Stimulated activated CD4-positive, alpha-beta T cell treated with anti-CD3 and anti-CD28 coated beads, Interleukin-1b, Interleukin-23, amount 100 ng/mL, for 4 hours (primary cell): ENCODE measurements at places on chromosomes 1 and 21.

GRCh38 chr1:70295749-70296148 lies 58.8 kb downstream of the ANKRD13C start:
- DNase-seq = no peak

- no peak for DNase-seq
Observed at GRCh38 chr1:222443566-222443965, 104.3 kb downstream of the HHIPL2 start.

- DNase-seq = peak; percentile 83
Observed at GRCh38 chr1:10960411-10961299, 51.8 kb upstream of the TARDBP start.

GRCh38 chr1:224544346-224545110 lies 71.6 kb upstream of the CNIH3 start:
- DNase-seq = no peak

DNA sequence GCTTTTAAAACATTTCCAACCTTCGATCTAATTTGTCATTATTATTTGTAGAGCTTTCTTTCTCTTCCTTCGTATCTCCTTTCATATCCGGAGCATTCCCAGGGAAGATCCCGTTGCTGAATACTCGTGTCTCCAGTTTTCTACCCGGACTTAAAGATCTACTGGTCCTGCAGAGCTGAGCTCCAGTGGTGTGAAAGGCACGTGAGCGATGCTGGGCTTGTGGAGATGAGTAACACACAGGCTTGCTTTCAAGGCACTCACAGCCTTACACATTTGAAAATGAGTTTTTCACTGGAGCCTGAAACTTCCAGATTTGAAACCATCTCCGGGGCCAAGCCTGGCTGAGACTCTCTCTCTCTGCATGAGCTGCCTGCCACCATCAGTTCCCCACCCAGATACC lies 428.3 kb downstream of the KIF26B start:
- DNase-seq = no peak

DNA sequence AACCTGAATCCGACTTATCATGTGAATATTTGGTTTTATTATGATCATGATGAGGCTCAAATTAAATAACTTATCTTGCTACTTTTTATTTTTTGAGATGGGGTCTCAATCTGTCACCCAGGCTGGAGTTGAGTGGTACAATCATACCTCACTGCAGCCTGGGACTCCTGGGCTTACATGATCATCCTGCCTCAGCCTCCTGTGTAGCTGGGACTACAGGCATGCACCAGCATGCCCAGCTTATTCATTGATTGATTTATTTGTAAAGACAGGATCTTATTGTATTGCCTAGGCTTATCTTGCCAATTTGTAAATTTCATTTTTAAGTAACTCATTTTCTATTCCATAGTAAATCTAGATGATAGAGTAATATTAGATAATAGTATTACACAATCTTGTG lies 84.3 kb downstream of the COL11A1 start:
- no peak for DNase-seq

DNA sequence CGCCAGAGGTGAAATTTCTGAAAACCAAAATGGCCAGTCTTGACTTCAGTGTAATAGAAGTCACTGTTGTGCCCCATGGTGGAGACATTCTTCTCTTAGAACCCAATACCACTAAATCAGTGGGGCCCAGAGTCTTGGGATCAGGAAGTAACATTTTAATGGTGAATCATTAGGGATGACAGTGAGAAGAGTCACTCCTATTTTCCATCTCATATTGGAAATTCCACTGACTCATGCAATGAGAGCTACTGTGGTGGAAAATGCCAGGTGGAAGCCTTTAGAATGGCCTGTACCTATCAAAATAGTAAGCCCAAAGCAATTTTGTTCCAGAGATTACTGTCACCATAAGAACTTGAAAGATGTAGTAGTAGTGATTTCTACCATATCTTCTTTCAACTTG lies 20.6 kb upstream of the PPM1J start:
- no peak for DNase-seq

DNA sequence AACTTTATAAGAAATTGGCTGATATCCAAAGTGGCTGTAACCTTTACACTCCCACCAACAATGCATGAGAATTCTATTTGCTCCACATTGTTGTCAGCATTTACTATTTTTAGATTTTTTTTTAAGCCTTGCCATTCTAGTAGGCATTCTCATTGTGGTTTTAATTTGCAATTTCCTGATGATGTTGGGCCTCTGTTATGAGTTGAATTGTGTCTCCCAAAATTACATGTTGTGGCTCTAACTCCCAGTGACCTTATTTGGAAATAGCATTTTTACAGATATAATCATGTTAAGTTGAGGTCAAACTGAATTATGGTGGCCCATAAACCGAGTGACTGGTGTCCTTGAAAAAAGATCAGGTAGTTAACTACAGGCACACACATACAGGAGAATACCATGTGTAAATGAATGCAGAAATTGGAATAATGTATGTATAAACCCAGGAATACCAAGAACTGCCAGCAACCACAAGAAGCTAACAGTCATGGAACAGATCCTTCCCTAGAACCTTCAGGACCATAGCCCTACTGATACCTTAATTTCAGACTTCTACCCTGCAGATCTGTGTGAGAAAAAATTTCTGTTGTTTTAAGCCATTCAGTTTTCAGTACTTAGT lies 348.8 kb upstream of the DAB1 start:
- no peak for DNase-seq
